ENCODE measurements at places on chromosomes 5 and 9. TPM values are rescaled to one million over a fixed set of nuclear protein-coding genes. Genes with fewer than 3 reads are reported as not detected.

- no peak overlapping the region for H3K27ac ChIP-seq
- DNase-seq = no peak
- H3K4me3 ChIP-seq = no peak overlapping the region
- H3K27me3 ChIP-seq = no peaks in the 10 kb centered on the region
- no peaks in the 10 kb centered on the region for H3K4me1 ChIP-seq
These were observed 168.6 kb downstream of the NNT start for GRCh38 chr5:43771611-43772031.

- no peaks in the 10 kb centered on the region for H3K36me3 ChIP-seq
- H3K27me3 ChIP-seq = no peaks in the 10 kb centered on the region
- no peak for DNase-seq
- H3K4me3 ChIP-seq = no peak overlapping the region
- no peaks in the 10 kb centered on the region for H3K4me1 ChIP-seq
These were observed 5.5 kb downstream of the OR1Q1 start for GRCh38 chr9:122619996-122620395.

Gene ANKRD18B
- 10.3 TPM for total RNA-seq

Gene INSL6
- total RNA-seq = not detected

Gene MUSK
- total RNA-seq = not detected

Gene FOXI1
- not detected for total RNA-seq
